ENCODE measurements at places on chromosomes 5 and 9.

- DNase-seq, result no peak
Measured at GRCh38 chr9:33264003-33264472, 470 bp downstream of the BAG1 start.

- no peak for DNase-seq
Measured at GRCh38 chr5:178730940-178731265, 444 bp upstream of the ZNF354A start.

DNA sequence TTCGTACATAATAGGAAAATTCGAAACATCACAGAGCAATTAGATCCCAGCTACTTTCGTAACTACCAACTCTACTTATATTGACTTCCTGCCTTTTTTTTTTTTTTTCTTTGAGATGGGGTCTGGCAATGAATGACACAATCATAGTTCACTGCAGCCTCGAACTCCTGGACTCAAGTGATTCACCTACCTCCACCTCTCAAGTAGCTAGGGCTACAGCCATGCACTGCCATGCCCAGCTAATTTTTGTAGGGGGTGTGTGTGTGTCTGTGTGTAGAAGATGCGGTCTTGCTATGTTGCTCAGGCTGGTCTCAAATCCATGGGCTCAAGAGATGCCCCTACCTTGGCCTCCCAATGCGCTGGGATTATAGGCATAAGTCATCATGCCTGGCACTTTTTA lies 5.8 kb upstream of the PAIP2 start:
- DNase-seq, result no peak

GRCh38 chr9:6450641-6451375 lies 37.8 kb downstream of the UHRF2 start:
- DNase-seq, result no peak
